ENCODE measurements at places on chromosomes 2 and 18.
A peak's percentile ranks its signal among the peaks of the same experiment; 100 is the strongest.

- DNase-seq = no peak
These were observed 2.0 kb downstream of the NAGK start for GRCh38 chr2:71070294-71071093.

DNA sequence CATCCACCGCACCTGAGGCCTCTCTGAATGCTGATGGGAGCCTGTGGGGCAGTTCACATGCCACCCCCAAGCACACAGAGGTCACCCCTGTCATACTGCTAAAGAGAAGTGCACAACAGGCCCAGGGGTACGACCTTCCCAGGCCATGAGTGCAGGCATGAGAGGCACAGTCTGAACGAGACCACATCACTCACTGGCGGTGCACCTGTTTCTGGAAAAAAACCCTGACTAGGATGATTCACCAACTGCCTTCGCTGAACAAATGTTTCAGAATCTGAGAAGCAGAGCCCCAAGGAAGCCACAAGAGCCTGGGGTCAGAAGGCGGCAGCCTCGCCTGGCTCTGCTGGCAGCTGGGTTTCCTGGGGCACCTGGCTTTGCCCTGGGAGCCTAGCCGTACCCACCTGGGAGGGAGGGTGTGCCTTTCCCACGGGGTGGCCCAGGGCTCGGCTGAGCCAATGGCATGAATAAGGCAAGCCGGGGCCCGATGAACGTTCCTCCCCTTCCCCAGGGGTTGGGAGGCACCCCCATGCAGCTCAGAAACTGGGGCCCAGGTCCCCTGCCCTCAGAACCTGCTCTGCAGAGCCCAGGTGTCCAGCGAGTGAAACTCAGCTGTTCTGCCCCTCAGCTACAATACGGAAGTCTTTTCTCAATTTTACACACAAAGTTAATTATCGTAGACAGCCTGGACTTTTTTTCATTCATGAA lies 73.8 kb downstream of the HDAC4 start:
- DNase-seq = no peak

DNA sequence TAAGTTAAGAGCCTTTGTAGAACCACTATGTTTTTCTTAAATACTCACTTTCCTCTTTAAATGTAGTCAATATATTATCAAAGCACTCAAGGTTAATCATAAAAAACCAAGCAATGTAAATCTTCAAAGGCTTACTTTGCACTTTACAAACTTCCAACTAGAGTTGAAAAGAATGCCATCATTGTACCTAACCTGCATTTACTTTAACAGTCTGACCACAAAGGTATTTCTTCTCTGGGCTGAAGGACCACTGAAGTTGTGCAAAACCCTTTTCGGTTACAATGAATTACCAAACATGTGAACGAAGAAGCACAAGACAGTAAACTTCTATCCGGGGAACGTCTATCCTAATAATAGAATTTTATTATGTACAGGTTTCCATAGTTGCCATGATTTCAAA lies 3.0 kb downstream of the HNRNPLL start:
- DNase-seq = no peak

GRCh38 chr2:37323176-37323780 lies 1.4 kb downstream of the PRKD3 start:
- DNase-seq = no peak

DNA sequence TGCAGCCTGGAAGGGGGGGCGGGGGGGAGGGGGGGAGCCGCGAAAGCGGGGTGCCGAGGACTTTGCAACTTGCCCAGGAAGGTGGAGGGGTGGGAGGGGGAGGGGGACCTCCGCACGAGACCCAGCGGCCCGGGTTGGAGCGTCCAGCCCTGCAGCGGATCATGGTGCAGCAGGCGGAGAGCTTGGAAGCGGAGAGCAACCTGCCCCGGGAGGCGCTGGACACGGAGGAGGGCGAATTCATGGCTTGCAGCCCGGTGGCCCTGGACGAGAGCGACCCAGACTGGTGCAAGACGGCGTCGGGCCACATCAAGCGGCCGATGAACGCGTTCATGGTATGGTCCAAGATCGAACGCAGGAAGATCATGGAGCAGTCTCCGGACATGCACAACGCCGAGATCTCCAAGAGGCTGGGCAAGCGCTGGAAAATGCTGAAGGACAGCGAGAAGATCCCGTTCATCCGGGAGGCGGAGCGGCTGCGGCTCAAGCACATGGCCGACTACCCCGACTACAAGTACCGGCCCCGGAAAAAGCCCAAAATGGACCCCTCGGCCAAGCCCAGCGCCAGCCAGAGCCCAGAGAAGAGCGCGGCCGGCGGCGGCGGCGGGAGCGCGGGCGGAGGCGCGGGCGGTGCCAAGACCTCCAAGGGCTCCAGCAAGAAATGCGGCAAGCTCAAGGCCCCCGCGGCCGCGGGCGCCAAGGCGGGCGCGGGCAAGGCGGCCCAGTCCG lies 540 bp downstream of the SOX11 start:
- DNase-seq = peak; percentile 42

- DNase-seq = peak; percentile 58
These were observed 673 bp downstream of the PCBP1 start for GRCh38 chr2:70087702-70088597.

- DNase-seq = no peak
These were observed 70.4 kb upstream of the DNER start for GRCh38 chr2:229784791-229785190.

DNA sequence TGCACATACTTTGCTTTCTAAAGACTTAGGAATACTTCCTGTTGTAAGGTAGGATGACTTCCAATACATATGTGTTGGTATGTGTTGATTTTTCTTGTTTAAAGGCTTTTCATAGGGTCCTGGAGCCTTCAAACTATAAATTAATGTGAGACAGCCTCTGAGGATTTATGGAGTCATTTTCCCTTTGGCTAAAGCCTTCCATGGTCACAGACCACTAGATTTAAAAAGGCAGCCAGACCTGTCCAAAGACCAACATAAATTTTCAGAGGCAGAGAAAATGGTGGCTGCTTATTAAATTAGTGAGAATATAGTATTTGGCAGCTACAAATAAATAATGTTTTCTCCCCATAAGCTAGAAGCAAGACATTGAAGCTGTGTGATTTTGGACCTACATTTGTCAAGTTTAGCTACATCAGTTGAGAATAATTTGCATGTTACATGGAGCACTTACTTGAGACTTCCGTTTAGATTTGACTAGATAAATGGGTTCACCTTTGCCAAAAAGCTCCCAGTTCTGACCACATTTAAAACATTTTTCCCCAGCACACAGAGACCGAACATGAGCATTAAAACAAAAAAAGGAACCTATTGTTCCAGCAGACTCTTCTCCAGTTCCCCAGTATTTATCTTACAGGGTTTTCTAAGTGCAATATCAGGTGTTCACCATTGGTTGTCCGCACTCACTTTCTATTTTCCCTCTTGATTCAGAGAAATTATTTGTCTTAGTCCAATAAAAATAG lies 402.9 kb downstream of the PARD3B start:
- no peak for DNase-seq

GRCh38 chr2:119431155-119431975 lies at the start of gene TMEM37:
Gene TMEM37, plus strand, starts transcription at chr2:119431854. Its CDS starts 50 bp downstream, at chr2:119431904.
- peak; percentile 52 for DNase-seq

DNA sequence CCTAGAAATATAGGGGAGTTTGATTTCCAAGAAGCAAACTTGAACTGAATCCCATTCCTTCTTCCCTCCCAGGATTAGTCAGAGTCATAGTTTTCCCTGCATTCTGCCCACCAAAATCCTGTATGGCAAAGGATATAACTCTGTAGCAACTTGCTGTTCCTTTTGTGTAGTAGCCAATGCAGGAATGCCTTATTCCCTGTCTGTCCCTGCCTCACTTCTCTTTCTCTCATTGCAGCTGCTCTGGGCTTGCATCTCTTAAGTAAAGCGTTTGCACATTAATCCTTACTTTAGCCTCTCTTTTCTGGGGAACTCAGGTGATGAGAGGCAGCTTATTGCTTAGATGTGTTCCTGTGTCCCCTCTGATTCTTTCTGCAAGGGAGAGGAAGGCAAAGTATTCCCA lies 333.1 kb upstream of the VWC2L start:
- no peak for DNase-seq

DNA sequence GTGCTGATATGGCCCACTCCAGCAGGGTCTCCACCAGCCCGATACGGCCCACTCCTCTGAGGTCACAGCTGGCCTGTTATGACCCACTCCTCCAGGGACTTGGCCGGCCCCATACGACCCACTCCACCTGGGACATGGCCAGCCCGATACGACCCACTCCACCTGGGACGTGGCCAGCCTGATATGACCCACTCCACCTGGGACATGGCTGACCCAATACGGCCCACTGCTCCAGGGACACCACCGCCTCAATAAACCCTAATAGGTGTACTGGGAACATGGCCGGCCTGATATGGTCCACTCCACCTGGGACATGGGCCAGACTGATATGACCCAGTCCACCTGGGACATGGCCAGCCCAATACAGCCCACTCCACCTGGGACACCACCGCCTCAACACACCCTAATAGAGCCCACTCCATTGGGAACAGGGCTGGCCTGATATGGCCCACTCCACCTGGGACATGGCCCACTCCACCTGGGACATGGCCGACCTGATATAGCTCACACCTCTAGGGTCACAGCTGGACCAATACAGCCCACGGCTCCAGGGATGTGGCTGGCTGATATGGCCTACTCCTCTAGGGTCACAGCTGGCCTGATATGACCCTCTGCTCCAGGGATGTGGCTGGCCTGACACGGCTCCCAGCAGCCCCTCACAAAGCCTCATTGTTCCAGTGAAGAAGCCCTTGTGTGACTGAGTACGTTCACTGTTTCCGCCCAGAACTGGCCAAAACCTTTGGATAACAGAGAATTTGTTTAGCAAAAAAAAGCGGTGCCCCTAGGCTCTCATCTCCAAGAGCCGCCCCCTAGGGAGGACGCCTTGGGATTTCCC lies 245.6 kb downstream of the HDAC4 start:
- no peak for DNase-seq

DNA sequence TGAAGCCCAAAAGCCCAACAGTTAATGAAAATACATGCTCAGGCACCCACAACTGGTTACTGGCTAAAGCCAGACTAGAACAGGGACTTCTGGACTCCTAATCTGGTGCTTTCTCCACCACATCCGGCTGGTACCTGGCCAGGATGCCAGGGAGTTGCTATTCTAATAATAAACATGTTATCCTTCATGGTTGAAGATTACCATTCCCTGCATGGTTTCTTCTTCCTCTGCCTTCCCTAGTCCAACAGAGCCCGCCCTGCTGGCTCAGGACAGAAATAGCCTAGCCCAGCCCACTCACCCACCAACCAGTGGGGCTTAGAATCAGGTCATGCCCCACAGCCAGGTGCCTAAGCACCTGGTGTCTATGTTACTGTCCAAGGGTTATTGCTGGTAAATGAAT lies 184.2 kb downstream of the TMEM247 start:
- no peak for DNase-seq

DNA sequence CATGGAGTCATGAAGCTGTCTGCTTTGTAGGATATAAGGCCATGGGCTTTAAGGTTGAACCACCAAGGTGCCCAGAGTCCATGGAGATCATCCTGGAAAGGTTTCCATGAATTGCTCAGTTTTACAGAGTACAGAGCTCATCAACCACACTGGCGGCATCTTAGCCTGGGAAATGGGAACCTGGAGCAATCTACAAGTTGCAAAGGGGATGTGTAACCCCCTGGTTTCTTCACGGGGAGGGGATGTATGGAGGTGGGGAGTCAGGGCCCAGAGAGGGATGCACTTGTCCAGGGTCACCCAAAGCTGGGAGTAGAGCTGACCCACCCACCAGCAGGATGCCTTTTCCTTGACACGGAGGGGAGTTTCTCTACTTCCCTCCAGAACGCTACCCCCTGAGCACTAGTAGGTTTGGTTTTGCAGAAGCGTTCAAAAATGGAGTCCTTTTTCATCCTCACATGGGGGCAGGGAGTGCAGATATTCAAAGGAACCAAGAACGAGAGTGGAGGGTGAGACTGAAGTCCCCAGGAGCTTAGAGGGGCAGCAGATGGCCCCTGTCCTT lies 7.2 kb downstream of the TMEM37 start:
- no peak for DNase-seq

- no peak for DNase-seq
These were observed 183.1 kb upstream of the CCDC68 start for GRCh38 chr18:55142410-55142809.

GRCh38 chr2:147030966-147031720 lies 813.7 kb upstream of the ACVR2A start:
- DNase-seq = no peak

- DNase-seq = no peak
These were observed 28.7 kb upstream of the LRRC30 start for GRCh38 chr18:7202169-7202568.

GRCh38 chr2:32688541-32688940 lies 60.7 kb downstream of the TTC27 start:
- no peak for DNase-seq

DNA sequence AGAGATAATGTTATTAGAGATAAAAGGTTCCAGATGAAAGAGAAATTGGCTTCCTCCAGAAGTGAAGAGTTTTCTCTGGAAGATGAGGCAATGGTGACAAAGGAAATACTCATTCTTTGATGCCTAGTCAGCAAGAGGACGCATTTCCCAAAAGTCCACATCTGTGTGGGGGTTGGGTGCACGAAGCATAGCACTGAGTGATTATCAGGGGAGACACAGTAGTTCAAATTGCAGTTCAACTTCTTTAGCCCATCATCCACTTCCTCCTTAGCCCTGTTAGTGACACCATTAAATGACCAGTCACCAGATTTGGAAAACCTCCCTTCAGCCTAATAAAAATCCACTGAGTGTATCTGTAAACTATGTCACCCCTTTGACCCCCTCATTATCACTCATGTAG lies 80.9 kb upstream of the PHLPP1 start:
- no peak for DNase-seq

- DNase-seq = no peak
These were observed 178.4 kb upstream of the EPAS1 start for GRCh38 chr2:46118656-46119371.

- DNase-seq = no peak
These were observed 23.0 kb upstream of the ARHGEF4 start for GRCh38 chr2:130813722-130814121.

DNA sequence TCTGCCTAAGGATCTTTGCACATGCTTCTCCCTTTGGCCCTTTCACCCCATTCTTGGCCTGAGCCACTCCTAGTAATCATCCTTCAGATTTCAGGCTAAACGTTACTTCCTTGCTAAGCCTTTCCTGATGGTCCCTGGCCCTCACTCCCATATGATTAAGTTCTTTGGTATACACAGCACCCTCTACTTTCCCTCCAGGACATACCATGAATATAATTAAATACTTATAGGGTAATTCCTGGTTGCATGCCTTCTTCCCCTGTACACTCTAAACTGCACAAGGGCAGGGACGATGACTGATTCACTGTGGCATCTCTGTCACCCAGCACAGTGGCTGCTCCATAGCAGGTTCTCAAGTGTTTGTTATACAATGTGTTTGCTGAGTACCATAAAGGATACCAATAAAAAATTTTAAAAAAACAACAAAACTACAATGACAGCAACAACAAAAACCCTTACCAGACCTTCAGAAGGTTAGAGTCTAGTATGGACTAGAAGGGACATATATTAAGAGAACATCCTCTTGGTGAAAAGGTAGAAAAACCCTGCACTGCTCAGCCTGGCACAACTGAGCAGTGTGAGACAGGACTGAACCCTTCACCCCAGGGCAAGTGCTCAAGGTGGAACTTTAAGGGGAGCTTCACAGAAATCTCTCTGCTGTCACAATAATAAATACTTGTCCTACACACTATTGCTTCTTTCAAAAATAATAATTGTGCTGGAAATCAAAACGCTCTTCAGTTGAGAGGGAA lies 76.2 kb downstream of the AAK1 start:
- no peak for DNase-seq

Measured in DMS79 (cell line).